Activated CD4-positive, alpha-beta T cell treated with anti-CD3 and anti-CD28 coated beads, Interleukin-2, amount 10 ng/mL, durations not matched to agents 24 days and 14 days (primary cell): ENCODE measurements at places on chromosomes 6 and 20.
A peak's percentile ranks its signal among the peaks of the same experiment; 100 is the strongest.

DNA sequence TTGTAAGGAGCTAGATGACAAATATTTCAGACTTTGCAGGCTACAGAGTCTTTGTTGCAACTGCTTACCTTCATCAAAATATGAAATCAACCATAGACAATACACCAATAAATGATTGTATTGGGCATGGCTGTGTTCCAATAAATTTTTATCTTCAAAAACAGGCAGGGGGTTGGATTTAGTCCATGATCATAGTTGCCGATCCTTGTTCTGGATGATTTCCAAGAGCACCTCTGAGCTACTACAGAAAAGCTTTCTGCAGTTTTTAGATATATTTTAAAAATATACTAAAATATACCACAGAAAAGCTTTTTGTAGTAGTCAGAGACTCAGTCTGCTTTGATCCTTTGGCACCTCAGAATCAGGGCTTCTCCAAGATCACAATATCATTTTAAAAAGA is 145.0 kb downstream of the HTR1B start:
- no peak for DNase-seq

- DNase-seq = no peak
Observed at GRCh38 chr20:17749978-17750721, 50.4 kb downstream of the BANF2 start.

- no peak for DNase-seq
Observed at GRCh38 chr6:27230758-27231111, 16.8 kb upstream of the PRSS16 start.

GRCh38 chr20:38298768-38299288 is 5.1 kb upstream of the BPI start:
- no peak for DNase-seq

GRCh38 chr20:48782901-48783308 is 44.9 kb downstream of the PREX1 start:
- DNase-seq = no peak

DNA sequence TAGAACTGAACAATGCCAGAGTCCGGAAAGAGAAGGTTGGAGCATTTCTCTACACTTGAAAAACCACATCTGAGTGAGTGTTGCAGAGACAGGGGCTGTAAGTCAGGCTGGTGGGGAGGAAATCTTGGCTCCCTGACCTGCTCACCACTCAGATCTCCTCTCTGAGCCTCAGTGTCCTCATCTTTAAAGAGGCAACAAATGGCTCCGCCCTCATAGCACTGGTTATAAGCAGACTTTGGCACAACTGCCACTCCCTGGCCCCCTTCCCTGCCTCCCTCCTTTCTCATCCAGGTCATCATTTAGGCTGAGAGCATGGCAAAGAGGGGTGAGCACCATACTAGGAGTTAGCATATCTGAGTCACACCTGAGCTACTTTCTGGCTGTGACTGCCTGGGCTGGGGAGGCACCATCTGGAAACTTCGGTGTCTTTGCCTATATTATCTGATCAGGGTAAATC is 10.6 kb downstream of the SIRPG start:
- no peak for DNase-seq

- no peak for DNase-seq
Observed at GRCh38 chr6:34390531-34391472, 1.7 kb downstream of the NUDT3 start.

DNA sequence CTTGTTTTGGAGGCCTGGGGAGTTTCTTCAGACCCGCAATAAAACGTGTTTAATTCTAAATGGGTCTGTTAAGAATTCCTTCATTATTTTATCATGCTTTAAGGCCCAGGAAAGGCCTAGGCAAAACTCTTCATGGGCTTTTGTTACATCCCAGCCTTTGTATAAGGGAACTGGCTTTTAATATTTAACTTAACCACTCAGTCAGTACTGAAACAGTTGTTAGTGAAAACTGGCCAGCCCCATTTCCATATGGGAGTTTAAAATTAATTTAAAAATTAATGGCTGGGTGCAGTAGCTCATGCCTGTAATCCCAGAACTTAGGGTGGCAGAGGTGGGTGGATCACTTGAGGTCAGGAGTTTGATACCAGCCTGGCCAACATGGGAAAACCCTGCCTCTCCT is 213.2 kb upstream of the FKBP1C start:
- DNase-seq = no peak

- no peak for DNase-seq
Observed at GRCh38 chr20:3183896-3184612, 10.7 kb upstream of the LZTS3 start.

DNA sequence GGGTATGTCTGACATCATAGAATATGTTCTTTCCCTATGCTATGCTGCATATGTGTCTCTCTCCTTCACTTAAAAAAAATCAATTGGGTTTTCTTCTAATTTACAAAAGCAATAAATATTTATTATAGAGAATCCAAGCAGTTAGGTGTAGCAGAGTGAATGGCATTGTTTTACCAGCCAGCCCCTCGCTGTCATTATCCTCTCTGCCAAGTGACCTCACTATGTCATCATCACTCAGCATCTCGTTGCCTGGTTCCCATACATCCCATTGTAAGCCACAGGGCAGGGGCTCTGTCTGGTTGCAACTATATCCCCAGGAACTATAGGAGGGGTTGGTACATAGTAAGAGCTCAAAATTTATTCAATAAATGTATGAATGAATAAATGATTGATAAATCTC is 31.3 kb downstream of the KIAA0319 start:
- no peak for DNase-seq

DNA sequence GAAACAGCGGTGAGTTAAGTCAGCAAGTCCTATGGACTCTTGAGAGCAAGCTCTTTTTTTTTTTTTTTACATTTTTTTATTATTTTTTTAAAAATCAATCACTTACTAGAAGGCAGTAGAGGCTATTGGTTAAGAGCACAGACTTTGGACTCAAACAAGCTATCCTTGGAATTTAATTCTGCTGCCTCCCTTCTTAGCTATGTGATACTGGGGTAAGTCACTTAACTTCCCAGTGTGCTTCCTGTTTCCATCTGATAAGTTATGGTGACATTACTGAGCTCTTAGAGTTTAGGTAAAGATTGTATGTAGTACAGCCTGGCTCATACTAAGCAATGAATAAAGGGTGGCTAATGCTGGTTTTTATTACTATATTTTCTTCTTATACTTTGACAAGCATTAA is 770.5 kb upstream of the FLRT3 start:
- no peak for DNase-seq

DNA sequence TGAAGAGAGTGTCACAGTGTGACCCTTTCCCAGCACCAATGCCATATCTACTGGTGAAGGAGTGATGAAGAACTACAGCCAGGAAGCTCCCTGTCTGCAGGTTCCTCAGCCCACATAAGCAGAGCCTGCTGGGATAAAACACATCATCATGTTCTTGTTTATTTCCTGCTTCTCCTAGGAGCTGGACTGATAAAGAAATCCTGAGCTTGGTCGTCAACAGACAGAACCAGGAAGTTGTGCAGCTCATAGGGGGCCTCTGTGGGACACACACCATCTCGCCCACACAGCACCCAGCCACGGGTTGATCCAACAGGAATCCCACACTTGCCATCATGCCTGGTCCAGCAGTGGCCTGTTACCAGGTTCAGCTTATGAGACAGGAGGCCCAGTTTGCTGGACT is 2.8 kb upstream of the CSTL1 start:
- no peak for DNase-seq

- DNase-seq = no peak
Observed at GRCh38 chr20:19497064-19497463, 261.0 kb upstream of the RIN2 start.

- DNase-seq = no peak
Observed at GRCh38 chr6:133637874-133638273, 251.0 kb upstream of the TCF21 start.

- DNase-seq = no peak
Observed at GRCh38 chr6:117591405-117591804, 10.9 kb downstream of the GOPC start.

GRCh38 chr20:60352017-60352416 is 393.8 kb downstream of the CDH26 start:
- no peak for DNase-seq

DNA sequence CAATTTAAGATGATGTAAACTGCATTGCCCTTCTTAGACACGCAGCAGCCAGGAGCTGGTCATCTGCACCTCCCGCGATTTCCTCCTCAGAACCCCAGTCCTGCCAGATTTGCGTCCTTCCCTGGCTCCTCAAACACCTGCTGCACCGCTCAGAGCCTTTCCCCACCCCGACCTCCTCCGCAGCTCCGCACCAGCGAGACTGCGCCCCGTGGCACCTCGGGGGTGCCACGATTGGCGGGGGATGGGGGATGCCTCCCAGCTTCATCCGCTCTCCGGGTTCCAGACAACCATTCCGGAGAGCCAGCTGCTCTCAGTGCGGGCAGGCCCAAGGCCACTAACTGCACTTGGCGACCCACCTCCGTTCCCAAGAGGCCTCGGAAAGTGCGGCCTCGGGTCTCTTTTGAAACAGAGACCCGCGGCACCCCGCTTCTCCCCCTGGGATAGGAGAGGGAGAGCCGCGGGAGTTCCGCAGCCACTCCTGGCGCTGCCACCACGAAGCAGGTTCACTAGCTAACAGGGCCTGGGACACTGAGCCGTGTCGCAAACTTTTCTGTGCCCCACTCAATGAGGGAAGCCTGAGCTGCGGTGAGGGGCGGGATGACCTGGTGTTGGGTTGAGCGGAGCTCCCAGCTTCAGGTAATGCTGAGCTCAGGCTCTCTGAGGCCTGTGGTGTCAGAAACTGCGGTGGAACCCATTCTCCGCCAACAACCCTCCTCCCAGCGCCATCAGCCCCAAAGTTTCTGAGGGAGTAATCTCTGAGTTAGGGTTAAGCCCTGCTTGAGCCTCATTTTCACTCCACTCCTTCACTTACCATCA is 7.3 kb upstream of the TFAP2A start:
- DNase-seq = no peak

DNA sequence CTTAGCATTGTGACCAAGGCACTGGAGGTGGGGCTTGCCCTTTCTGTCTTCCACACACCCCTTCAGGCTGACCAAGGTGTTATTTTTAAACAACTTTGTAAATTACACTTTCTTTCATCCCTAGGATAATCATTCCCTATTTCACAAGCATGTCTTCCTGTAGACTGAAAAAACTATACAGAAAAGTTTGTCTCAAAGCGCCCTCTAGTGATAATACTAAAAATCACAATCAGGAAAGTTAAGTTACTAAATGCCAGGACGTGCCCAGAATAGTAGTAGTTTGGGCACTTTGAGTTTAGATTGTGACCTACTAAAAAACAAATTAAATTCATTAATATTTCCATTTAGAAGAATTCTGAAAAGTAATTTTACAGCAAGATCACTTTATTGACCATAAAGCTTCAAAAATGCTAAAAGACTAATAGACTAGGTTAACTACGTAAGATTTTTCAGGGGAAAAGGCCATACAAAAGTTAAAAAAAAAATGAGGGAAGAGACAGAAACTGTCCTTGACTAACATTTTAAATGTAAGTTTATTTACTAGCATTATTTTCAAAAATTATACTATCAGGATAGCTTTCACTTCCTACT is 123.3 kb upstream of the DUSP22 start:
- DNase-seq = no peak

DNA sequence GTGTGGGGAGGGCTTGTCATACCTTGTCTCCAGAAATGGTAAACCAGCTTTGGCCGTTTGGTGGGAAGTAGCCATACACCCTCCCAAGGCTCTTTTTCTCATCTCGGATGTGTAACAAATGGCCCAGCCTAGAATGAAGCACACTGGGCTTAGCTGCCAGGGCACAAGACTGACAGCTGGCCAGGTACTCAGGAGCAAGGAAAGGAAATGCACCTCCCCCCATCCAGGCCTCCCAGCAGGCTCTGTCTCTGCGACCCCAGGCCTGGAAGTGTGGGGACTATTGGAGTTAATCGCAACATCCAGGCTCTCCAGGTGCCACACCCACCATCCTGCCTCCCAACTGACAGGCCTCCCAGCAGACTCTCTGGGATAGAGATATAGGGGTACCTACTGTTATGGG is 43.0 kb downstream of the MRS2 start:
- no peak for DNase-seq

DNA sequence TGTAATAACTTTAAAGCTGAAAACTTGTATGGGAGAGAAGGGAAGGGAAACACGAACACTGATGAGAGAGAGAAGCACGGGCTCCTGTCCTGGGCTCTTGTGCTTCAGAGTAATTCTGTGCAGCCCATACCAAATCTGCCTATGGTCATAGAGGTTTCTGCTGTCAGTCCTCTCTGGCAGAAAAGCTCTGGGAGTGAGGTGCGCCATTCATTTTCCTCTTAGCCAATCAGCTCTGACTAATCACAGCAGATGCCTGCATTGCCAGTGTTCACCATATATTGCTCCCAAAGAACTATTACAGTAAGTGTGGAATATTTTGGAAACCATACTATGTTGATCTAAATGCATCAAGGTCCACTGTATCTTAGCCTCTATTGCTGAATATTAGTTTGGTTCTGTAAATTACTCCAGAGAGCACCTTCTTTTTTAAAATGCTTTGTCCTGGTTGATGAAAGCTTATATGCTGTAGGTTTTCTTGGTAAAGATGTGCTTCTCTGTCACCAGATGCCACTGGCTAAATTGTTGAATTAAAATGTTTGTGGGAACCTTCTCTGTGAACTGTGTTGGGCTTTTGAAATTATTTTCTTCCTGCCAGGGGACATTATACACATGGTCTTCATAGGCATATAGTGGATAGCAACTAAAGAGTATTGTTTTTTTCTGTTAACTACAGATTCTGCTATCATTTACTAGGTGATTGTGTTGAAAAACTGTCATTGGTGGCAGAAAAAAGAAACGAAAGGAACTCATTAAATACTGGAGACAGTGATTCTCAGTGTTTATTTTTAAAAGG is 38.3 kb downstream of the DCBLD1 start:
- no peak for DNase-seq

- DNase-seq = no peak
Observed at GRCh38 chr20:48683467-48684175, 144.2 kb downstream of the PREX1 start.

DNA sequence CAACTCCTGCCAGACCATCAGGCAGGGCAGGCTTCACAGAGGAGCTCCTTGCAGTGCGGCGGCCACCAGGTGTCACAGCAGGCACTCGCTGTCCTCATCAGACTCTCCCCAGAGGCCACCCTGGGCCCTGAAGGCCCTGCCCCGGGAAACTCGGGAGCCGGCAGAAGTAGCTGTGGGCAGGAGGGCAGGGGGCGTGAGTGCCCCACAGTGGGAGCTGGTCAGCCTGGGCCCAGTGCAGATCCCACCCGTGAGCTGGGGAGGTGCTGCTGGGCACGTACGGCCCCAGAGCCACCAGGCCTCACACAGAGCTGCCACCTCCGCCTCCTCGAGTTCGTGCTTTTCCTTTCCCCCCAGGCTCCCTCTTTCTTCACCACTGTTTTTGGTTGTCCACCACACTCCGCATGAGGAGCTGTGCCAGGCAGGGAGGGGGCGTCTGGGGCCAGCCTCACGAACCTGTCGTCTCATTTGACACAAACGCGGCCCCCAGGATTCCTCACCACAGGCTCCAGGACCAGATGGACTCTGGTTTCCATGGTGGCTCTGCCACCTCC is 33.8 kb downstream of the FRMD1 start:
- DNase-seq = no peak

- no peak for DNase-seq
Observed at GRCh38 chr20:21159658-21160380, 33.9 kb downstream of the KIZ start.

- DNase-seq = peak; percentile 66
Observed at GRCh38 chr20:62587757-62588402, 54.4 kb upstream of the SLCO4A1 start.
